Activated naive CD8-positive, alpha-beta T cell treated with anti-CD3 and anti-CD28 coated beads, Interleukin-2, amount 50 U/mL, for 24 hours (primary cell): ENCODE measurements at places on chromosomes 4 and X.

DNA sequence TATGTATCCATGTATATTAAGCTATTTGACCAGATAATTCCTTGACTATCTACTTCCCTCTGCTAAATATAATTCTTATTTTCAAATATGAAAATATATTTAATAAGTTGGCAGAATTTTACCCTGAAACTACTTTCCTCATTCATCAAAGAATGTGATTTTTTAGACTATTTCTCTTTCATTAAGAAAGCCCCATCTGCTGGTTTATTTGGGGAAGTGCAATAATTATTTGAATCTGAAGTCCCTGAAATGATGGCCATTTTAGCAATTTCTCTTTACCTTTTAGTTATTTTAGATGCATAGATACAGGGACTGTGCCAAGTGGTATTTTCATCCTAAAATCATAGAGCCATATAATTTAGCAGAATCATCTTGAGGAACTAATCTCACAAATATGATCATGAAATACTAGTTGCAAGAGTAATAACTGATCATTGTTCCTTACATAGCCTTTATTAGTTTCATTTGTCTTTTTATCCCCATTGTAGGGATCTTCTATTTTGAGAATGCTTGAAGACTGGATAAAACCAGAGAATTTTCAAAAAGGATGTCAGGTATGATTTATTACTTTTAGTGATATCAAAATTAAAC, 39.0 kb downstream of the ENPEP start:
- DNase-seq: no peak

DNA sequence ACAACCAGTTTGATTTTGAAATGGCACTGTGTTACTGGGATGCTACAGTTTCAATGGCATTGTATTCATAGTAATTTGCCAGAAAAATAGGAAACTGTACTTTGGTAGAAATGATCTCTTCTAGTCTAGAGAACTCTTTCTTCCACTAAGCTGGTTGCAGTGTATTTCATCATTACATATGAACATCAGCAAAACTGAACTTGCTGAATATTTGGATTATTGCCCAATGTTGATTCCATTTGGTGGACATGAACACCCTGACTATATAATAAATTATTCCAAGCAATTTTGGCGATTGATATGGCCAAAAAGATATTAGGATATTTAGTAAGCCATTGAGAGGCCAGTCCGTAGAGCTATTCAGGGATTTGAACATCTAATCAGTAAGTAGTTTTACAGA, 191.8 kb upstream of the CXorf66 start:
- no peak for DNase-seq

- DNase-seq: no peak
Measured at GRCh38 chr4:2587213-2587823, 50.9 kb downstream of the FAM193A start.

GRCh38 chr4:138062929-138063328, 179.2 kb downstream of the SLC7A11 start:
- DNase-seq: no peak

GRCh38 chr4:171846232-171846631, 33.0 kb downstream of the GALNTL6 start:
- DNase-seq: peak; percentile 2

DNA sequence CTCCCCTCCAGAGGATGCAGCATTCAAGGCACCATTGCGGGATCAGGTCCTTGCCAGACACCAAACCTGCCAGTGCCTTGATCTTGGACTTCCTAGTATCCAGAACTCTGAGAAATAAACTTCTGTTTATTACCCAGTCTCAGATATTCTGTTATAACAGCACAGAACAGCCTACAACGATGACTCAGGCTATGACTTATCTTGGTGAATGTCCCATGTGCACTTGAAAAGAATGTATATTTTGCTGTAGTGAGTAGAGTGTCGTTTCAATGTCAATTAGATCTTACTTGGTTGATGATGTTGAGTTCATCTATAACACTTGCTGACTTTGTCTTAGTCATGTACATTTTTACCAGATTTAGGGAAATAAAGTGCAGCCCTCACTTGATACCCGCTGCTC, 34.5 kb upstream of the PGRMC1 start:
- DNase-seq: no peak

GRCh38 chr4:121680571-121680970, 16.2 kb downstream of the ANXA5 start:
- no peak for DNase-seq

GRCh38 chr4:98634061-98634460, 24.4 kb downstream of the TSPAN5 start:
- DNase-seq: no peak

GRCh38 chrX:22585831-22586230, 313.1 kb downstream of the CBLL2 start:
- no peak for DNase-seq

DNA sequence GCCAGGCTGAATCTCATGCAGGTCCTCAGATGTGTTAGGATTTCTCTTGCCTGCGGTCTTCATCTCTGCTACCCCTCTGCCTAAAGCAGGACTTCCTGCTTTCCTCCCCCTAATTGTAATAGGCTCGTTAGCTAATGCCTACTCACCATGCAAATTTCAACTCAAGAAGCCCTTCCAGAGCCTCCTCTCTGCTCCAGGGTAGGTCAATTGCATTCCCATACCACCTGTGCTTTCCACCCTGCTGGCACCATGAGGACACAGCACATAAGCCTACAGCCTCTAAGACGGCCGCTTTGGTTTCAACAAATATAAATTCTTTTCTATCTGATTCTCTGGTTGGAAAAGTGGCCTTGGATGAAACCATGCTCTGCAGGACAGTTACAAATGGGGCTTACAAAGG, 93.9 kb downstream of the QDPR start:
- no peak for DNase-seq

DNA sequence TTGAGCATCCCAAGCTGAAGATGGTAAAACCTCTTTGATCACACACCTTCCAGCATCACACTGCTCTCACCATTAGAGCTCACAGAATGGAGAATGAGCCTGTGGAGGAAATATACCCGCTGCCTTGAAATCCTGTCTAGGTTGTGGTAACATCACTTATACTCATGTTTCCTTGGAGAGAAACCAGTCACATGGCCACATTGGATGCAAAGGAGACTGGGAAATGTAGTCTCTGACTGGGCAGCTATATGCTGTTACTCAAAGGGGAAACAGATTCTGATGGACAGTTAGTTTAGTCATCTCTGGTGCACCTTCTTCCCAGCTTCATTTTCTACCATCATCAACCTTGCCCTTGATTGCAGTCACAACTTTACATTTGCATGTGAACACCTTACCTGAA, 286.3 kb downstream of the ANKRD50 start:
- no peak for DNase-seq

- no peak for DNase-seq
Measured at GRCh38 chrX:28120072-28120471, 138.8 kb upstream of the DCAF8L1 start.

GRCh38 chrX:3407781-3408180, 61.3 kb upstream of the MXRA5 start:
- no peak for DNase-seq

- no peak for DNase-seq
Measured at GRCh38 chrX:39975101-39975925, 122.4 kb downstream of the BCOR start.

DNA sequence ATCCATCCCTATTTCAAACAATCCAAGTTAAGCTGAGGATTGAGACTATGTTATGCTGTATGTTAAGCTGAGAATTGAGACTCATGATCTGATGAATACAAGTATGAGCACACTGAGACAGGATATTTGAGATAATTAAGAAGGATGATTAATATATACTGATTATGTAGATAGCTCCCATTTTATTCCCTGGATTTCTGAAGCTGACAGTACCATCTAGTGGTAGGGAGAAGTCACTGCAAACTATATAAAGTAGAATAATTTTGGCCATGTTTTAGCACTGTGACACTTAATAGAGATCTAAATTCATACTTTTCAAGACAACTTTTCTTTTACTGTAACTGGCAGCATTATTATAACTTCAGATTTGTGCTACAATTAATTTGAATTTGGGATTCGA, 63.8 kb upstream of the HPRT1 start:
- DNase-seq: no peak

- DNase-seq: no peak
Measured at GRCh38 chrX:88284844-88285243, 462.2 kb upstream of the CPXCR1 start.

DNA sequence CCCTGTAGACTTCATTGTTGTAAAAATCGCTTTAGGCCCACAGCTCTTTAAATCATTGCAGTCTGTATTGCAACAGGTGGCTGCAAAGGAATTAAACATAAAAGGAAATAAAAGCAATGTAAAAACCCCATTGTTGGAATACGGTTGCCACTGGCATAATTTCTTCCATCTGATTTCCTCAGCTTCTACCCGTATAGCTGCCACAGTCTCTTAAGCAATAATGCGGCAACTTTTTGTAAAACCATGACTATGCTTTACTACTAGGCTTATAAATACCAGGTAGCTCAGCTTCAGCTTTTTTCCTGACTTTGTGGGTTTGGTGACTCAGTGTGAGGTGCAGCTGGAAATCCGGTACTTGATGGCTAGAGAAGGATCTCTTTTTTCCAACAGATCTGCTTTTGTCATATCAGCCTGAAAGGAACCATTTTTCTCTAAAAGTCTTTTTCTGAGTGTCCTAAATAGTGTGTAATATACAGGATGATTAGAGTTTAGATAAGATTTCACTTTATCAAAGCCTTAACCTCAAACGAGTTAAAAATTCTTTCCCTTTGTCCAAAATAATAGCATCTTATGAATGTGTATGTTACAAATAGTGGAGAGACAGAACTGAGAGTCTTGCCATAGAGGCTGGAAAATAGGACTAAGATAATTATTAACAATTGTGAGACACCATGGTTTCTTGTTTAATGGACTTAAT, 268.0 kb downstream of the ADGRL3 start:
- DNase-seq: no peak

- DNase-seq: no peak
Measured at GRCh38 chrX:38205039-38205438, 15.6 kb downstream of the SRPX start.

- no peak for DNase-seq
Measured at GRCh38 chrX:48936429-48937053, 17.7 kb upstream of the PIM2 start.

GRCh38 chr4:16852228-16852627, 46.2 kb downstream of the LDB2 start:
- no peak for DNase-seq
